ENCODE measurements at places on chromosomes 3 and 15.

DNA sequence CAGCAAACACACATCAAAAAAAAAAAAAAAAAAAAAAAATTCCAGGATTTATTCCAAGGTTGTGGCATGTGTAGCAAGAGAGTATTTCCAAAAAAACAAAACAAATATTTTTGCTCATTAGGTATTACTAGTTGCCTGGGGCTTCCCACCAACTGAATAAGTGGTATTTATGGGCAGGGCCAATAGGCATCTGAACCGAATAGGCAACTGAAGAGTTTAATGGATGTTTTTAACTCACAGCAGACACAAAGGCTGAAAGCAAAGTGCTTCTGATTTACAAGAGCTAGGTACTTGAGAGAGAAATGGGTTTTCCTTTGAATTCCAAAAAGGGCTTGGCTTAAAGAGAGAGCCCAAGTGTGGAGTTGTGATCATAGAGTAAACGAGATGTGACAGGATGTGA, 21.4 kb downstream of the EIF4E3 start:
- no peak for DNase-seq

GRCh38 chr3:66490214-66490613, 10.6 kb downstream of the LRIG1 start:
- DNase-seq = no peak

- no peak for DNase-seq
These were observed 170.3 kb upstream of the CCDC54 start for GRCh38 chr3:107206945-107207344.

- no peak for DNase-seq
These were observed 92.8 kb downstream of the CCNL1 start for GRCh38 chr3:157067114-157067513.

GRCh38 chr15:80550219-80550907, 144.7 kb upstream of the ABHD17C start:
- DNase-seq = no peak

- no peak for DNase-seq
These were observed 95.0 kb upstream of the ICE2 start for GRCh38 chr15:60573936-60574335.

GRCh38 chr3:134857776-134858362, 62.8 kb downstream of the EPHB1 start:
- DNase-seq = no peak

- no peak for DNase-seq
These were observed 13.5 kb downstream of the MRPL46 start for GRCh38 chr15:88453651-88454050.

DNA sequence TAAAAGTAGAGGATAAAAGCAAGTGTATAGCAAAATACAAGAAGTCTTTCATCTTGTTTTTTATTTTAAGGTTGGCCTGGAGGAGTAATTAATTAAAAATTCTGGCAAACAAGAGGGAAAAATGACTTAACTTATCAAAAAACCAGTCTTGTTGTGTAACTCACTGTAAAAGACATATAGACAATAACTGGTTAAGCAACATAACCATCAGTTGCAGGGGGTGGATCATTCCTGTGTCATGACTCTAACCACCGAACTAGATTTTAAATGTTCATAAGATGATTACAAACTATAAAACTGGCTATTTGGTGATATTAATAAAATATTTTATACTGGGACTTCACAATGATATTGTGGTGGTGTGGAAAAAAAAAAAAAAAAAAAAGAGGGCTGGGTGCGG, 130.6 kb downstream of the STAG1 start:
- DNase-seq = no peak

- no peak for DNase-seq
These were observed 624 bp downstream of the AKAP13 start for GRCh38 chr15:85380812-85381642.

GRCh38 chr3:131349946-131350347, 31.6 kb upstream of the NUDT16 start:
- DNase-seq = peak; percentile 62

GRCh38 chr3:56921573-56922453, 120.1 kb upstream of the ARHGEF3 start:
- no peak for DNase-seq

GRCh38 chr3:58824285-58824684, 157.7 kb upstream of the FAM3D start:
- DNase-seq = no peak

GRCh38 chr3:100086401-100086800, 27.9 kb downstream of the FILIP1L start:
- no peak for DNase-seq

- peak; percentile 54 for DNase-seq
These were observed 108.8 kb downstream of the XXYLT1 start for GRCh38 chr3:195162033-195162669.

- DNase-seq = no peak
These were observed 621.5 kb upstream of the SEMA6D start for GRCh38 chr15:47095833-47096232.

- no peak for DNase-seq
These were observed 154.2 kb downstream of the MECOM start for GRCh38 chr3:169509359-169509758.

DNA sequence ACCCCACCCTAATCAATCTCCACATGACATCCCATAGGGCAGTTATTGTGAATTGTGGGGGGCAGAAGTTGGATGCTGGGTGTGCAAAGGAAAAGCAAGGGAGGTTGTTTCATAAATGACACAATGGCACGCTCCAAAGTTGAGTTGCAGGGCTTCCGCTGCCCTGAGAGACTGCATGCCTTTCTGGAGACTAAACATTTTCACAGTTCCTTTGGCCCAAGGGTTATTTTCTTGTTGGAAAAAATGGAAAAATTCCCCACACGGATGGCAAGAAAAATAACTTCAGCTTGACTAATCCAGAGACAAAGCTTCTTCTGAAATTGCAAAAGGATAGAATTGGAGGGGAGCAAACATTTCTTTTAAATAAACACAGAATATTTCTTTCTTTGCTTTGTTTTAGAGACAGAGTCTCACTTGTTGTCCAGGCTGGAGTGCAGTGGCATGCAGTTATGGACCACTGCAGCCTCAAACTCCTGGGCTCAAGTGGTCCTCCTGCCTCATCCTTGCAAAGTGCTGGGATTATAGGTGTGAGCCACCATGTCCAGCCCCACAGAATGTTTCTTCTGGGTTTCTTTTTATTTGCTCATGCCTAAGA, 19.1 kb upstream of the TPM1 start:
- no peak for DNase-seq

DNA sequence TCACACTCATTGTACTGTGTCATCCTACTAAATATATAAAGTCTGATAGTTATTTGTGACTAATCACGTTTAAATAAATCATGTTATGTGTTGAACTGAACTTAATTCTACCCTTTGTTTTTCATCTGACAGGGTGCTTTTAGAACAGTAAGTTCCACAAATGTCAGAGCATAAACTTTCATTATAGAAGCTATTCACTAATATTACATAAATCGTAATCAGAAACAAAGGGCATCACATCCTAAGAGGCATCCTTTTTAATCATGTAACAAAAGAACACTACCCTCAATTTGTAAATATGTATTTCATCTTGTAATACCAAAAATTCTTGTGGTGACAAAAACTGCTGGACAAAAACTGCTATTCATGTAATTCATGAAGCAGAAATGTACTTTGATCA, 50.8 kb downstream of the KCNH8 start:
- no peak for DNase-seq

GRCh38 chr3:179181993-179182551, 33.9 kb downstream of the PIK3CA start:
- DNase-seq = no peak

GRCh38 chr15:79440355-79440908, 8.3 kb downstream of the MINAR1 start:
- no peak for DNase-seq

DNA sequence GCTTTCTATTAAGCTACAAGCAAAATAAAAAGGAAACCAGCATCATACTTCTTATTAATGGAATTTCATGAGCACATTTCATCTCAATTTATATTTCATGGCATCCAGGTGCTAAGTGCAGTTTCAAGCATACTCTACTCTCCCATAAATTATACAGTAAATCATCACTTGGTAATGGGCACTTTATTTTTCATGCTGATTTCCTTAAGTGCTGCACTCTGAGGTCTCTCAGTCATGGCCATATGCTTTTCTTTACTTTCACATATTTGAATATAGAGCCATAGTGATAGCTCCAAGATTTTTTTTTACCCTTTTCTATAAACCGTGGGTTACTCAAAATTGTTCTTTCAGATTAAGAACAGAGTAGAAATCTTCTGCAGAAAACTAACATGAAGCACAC, 1505.7 kb upstream of the CADM2 start:
- DNase-seq = no peak

DNA sequence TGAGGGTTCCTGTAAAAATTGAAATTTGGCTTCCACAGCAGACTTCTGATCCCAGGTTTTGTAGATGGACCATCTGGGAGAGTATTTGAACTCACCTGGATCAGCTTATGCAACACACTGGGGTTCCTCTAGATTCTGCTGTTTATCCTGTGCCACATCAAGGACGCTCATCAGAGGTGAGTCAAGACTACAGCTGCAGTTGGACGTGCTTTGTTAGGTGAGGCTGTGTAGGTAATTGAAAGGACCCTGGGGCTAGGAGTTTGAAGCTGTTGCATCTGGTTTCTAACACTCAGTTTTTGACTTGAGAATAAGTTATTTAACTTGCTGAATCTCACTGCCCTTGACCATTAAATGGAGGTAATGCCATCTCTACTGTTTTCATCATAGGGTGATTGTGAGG, 394.2 kb downstream of the EDEM1 start:
- DNase-seq = no peak

DNA sequence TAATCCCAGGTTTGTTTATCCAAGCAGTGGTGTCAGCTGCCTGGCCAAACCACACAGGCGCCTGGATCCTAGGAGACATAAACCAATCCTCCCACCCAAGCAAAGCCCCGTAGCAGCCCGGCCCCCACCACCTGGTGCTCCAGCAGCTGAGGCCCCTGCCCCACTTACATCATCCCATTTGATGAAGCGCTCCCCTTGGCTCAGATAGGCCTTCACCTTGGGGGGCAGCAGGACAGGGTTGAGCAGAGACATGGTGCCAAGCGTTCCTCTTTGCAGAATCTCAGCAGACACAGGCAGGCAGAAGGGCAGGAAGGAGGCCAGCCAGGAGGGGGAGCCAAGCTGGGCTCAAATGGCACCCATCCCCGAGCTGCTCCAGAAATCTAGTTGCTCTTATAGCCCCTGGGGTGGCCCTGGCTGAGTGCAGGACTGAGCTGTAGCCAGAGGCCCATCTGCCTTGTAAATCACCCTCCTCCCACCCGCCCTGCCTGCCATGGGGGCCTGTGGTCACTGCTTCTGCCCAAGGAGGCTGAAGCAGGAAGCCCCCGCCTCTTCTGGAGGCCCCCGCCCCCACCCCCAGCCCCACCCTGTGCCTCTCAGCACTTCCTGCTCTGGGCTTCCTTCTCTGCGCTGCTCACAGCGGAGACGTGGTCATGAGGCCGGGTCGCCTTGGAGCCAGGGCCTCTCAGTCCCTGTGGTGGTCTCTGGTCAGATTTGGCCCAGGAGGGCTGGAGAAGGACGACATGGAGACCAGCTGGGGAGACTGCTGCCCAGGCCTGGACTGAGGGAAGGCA, at the start of gene PLCB2:
Gene PLCB2 (minus strand): TSS at position 515 of the 791 bp plus-strand sequence. CDS start 263 bp downstream, at position 252.
- no peak for DNase-seq

- DNase-seq = peak; percentile 31
These were observed 7.1 kb downstream of the COL8A1 start for GRCh38 chr3:99645277-99646106.

- DNase-seq = peak; percentile 21
These were observed 130.6 kb upstream of the MEF2A start for GRCh38 chr15:99435113-99435695.

GRCh38 chr3:13394363-13394762, 25.8 kb downstream of the NUP210 start:
- no peak for DNase-seq

DNA sequence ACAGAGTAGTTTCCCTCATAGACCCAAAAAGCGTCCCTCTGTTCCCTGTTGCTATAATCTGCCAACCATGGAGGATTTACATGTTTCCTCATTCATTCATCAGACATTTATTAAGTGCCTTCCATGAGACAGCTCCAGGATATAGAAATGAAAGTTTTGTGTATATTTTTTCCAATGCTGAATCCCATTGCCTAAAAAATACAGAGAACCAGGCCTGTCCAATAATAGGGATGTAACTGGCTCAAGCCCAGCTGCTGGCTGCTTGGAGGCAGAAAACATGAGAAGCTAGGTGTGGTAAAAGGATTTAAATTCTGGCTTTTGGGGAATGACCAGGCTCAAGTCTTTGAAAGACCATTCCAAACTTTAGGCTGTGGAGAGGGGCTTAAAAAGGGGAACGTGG, 41.5 kb downstream of the RARB start:
- DNase-seq = peak; percentile 53

DNA sequence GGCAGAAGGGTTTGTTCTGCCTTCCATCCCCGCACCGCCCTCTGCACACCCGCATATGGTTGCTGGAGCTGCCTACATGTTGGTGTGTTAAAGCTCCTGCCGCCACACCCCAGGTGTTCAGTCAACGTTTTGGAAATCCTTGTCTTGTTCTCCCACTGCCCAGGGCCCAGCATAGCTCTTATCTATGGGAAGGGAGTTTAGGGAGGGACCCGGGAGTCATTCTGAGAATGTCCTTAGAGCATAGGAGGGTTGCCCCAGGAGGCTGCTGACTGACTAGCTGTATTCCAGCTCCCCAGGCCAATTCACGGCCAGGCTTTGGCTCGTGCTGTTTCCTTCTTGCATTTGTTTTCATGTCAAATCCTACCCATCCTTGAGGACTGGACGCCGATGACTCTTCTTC, 46.8 kb downstream of the MAGEF1 start:
- no peak for DNase-seq

- peak; percentile 85 for DNase-seq
These were observed 15.3 kb downstream of the NR2F2 start for GRCh38 chr15:96345560-96346399.

GRCh38 chr3:189982321-189982945, 138.3 kb downstream of the P3H2 start:
- DNase-seq = no peak

DNA sequence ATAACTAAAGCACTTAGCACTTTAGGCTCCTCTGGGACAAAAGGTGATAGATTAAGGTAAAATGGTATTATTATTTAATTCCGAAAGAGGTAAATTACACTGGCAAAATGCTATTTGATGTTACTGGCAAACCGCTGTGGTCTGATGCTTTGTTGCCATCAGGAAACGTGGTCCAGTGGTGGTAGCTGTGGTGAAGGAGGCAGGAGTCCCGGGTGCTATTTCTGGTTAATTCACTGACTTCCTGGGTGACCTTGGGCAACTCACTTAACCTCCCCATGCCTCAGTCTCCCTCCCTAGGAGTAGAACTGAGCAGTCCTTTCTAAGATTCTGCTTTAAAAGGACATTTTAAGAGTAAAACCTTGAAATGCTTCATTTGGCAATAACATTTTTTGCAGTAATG, 233.4 kb downstream of the ZPLD1 start:
- no peak for DNase-seq

Data from ovary (tissue), 10 donors.